Stimulated activated memory B cell treated with anti-CD40 and anti-IgM and Interleukin-4, amounts not matched to agents 10 μg/mL and 1 μg/mL and 100 μg/mL, for 72 hours (primary cell): ENCODE measurements at places on chromosomes 13 and 19.
A peak's percentile ranks its signal among the peaks of the same experiment; 100 is the strongest.

GRCh38 chr13:112012705-112013085, 54.3 kb upstream of the SOX1 start:
- no peaks in the 10 kb centered on the region for H3K4me1 ChIP-seq
- H3K4me3 ChIP-seq: no peak overlapping the region
- ATAC-seq: no peak
- H3K27me3 ChIP-seq: no peaks in the 10 kb centered on the region
- H3K36me3 ChIP-seq: no peaks in the 10 kb centered on the region

DNA sequence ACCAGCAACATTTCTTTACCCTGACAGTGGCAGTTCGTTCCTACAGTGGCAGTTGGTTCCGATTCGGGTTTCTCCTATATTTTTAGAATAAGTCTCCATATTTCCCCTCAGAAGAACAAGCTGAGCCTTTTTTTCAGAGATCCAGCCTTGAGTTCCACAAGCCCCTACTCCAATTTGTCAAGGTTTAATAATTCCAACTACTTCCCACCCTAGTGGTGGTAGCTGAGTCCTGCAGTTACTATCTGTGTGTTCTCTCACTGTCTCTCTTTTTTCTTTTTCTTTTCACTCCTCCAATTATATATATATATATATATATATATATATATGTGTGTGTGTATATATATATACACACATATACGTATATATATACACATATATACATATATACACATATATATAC, 1347.3 kb downstream of the PCDH9 start:
- H3K4me3 ChIP-seq: no peak overlapping the region
- no peaks in the 10 kb centered on the region for H3K4me1 ChIP-seq
- no peak overlapping the region for H3K27ac ChIP-seq
- ATAC-seq: no peak

DNA sequence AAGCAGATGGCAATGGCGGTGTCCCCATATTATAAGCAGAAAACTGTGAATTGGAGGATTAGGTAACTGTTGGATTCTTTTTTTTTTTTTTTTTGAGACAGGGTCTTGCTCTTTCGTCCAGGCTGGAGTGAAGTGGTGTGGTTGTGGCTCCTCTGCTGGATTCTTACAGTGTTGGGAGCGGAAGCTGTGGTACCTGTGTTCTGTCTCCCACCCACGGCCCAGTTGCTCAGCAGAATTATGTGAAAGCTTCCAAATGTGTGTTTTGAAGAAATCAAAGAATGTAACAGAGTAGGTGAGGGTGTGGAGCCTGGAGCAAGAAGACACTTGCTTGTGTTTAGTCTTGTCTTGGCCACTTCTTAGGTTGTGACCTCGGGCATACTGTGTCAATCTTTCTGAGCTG, 295.6 kb downstream of the SHISA2 start:
- H3K4me1 ChIP-seq: no peaks in the 10 kb centered on the region
- ATAC-seq: no peak
- H3K27ac ChIP-seq: no peak overlapping the region
- no peak overlapping the region for H3K4me3 ChIP-seq
- no peaks in the 10 kb centered on the region for H3K27me3 ChIP-seq

- no peaks in the 10 kb centered on the region for H3K4me1 ChIP-seq
- no peak for ATAC-seq
- H3K4me3 ChIP-seq: no peak overlapping the region
- H3K27me3 ChIP-seq: peaks cover 9% of the 10 kb centered on the region
- no peaks in the 10 kb centered on the region for H3K36me3 ChIP-seq
- H3K27ac ChIP-seq: no peak overlapping the region
Observed at GRCh38 chr13:31067416-31068118, 94.1 kb downstream of the HSPH1 start.

GRCh38 chr19:28027116-28027515, 1185.8 kb downstream of the UQCRFS1 start:
- no peaks in the 10 kb centered on the region for H3K4me1 ChIP-seq
- ATAC-seq: no peak
- no peaks in the 10 kb centered on the region for H3K27me3 ChIP-seq
- H3K4me3 ChIP-seq: no peak overlapping the region

- no peak for ATAC-seq
- peaks cover 19% of the 10 kb centered on the region for H3K4me1 ChIP-seq
- H3K36me3 ChIP-seq: no peaks in the 10 kb centered on the region
- no peaks in the 10 kb centered on the region for H3K27me3 ChIP-seq
- H3K27ac ChIP-seq: no peak overlapping the region
Observed at GRCh38 chr13:51500687-51501086, 47.9 kb upstream of the INTS6 start.

GRCh38 chr13:52043675-52044074, 19.2 kb downstream of the UTP14C start:
- no peak for ATAC-seq
- no peak overlapping the region for H3K4me3 ChIP-seq
- H3K27ac ChIP-seq: no peak overlapping the region
- H3K4me1 ChIP-seq: no peaks in the 10 kb centered on the region
- H3K27me3 ChIP-seq: no peaks in the 10 kb centered on the region

DNA sequence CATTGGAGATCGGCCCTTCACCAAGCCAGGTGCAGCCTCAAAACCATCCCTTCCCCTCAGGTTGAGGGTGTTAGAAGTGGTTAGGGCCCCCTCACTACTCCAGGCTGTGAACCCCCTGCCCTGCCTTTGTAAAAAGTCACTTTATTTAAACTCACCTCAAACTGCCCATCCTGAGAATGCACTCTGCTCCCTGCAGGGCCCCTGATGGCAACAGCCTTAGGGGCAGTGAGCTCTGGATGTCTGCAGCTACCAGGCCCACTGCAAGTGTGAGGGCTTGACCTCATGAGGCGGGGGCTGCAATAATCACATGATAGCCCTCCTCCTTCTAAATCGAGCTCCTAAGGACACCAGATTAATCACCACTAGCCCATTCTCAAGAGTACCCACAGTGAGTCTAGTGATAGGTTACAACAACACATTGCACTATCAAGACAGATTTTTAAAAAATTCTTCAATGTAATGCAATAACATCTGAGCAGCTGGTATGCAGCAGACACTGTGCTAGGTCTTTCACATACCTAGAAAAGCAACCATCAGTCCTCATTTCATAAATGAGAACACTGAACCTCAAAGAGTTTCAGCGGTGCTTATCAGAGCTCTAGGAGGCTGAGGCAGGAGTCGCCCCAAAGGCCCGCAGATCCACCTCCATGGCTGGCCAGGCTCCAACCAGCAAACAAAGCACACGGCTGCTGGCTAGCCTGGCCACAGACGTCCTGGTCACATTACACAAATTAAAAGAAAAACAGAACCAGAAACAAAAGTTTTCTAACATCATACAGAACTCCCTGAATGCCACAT, 26.0 kb downstream of the SLC7A1 start:
- no peaks in the 10 kb centered on the region for H3K27me3 ChIP-seq
- H3K4me3 ChIP-seq: no peak overlapping the region
- peaks cover 65% of the 10 kb centered on the region for H3K4me1 ChIP-seq
- peaks cover 7% of the 10 kb centered on the region for H3K36me3 ChIP-seq
- no peak overlapping the region for H3K27ac ChIP-seq

- ATAC-seq: peak; percentile 49
- no peaks in the 10 kb centered on the region for H3K27me3 ChIP-seq
- peaks cover 21% of the 10 kb centered on the region for H3K36me3 ChIP-seq
- H3K4me1 ChIP-seq: peaks cover 62% of the 10 kb centered on the region
- peak within 1 kb of the TSS; percentile 89 for H3K4me3 ChIP-seq
- peak within 1 kb of the TSS; percentile 95 for H3K27ac ChIP-seq
Observed at GRCh38 chr19:38264486-38265212, at the start of gene SPINT2. Gene SPINT2 (plus strand): TSS chr19:38264573. CDS start chr19:38264893, 320 bp downstream.

GRCh38 chr13:108527844-108528243, 101.6 kb upstream of the MYO16 start:
- no peaks in the 10 kb centered on the region for H3K36me3 ChIP-seq
- H3K27ac ChIP-seq: no peak overlapping the region
- no peak overlapping the region for H3K4me3 ChIP-seq
- H3K27me3 ChIP-seq: no peaks in the 10 kb centered on the region
- no peaks in the 10 kb centered on the region for H3K4me1 ChIP-seq

DNA sequence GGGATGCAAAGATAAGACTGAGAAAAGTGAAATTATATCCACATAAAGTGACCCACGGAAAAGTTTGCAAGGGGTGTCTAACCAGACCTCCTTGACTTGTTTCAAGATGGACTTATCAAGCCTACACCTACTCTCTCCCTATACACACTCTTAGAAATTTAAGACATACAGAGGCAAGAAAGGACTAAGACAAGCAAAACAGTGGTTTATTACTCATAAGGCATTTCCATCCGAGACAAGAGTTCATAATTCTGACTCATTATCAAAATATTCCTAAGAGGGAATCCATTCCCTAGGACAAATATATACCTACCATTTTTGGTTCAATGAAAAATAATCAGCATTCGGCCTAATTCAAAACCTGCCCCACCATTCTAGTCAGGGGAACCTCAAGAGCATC, 232.6 kb upstream of the GPC6 start:
- H3K4me1 ChIP-seq: no peaks in the 10 kb centered on the region
- H3K36me3 ChIP-seq: no peaks in the 10 kb centered on the region
- no peak for ATAC-seq
- H3K27ac ChIP-seq: no peak overlapping the region

DNA sequence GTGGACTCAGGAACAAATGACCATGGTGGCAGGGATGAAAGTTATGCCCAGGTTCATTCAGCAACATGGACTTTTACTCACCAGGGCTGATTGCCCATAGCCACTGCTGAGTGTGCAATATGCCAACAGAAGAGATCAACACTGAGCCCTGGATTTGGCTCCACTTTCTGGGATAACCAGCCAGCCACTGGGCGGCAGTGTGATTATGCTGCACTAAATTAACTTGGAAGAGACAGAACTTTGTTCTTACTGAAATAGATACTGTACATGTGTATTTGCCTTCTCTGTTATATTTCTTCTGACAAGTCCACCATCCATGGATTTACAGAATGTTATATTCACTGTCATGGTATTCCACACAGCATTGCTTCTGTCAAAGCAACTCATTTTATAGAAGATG, 257.4 kb downstream of the TDRD3 start:
- H3K27ac ChIP-seq: no peak overlapping the region
- ATAC-seq: no peak
- no peaks in the 10 kb centered on the region for H3K36me3 ChIP-seq
- no peak overlapping the region for H3K4me3 ChIP-seq

DNA sequence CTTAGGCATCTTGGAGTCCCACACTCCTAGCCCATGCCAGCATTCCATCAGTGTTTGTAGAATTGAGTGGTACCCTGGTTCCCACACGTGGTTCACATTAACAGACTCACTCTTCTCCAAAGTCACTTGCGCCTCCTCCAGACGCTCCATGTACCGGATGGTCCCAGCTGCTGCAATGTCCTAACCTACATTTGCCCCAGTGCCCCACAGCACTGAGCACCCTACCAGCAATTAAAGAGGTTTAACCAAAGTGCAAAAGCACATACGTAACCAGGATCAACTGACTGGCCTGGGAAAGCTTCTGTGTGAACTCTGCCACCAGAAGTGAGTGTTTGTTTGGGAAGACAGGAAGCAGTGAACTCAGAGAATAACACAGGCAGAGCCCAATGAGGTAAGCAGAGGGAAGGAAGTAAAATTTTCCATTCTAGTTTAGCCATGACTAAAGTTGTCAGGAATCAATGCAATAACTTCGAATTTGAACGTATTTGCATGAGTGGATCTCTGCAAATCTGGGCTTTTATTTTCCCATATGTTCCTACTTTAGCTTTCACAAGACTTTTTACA, 7.3 kb upstream of the MEDAG start:
- ATAC-seq: no peak
- H3K4me3 ChIP-seq: no peak overlapping the region
- H3K4me1 ChIP-seq: peaks cover 6% of the 10 kb centered on the region
- no peak overlapping the region for H3K27ac ChIP-seq

DNA sequence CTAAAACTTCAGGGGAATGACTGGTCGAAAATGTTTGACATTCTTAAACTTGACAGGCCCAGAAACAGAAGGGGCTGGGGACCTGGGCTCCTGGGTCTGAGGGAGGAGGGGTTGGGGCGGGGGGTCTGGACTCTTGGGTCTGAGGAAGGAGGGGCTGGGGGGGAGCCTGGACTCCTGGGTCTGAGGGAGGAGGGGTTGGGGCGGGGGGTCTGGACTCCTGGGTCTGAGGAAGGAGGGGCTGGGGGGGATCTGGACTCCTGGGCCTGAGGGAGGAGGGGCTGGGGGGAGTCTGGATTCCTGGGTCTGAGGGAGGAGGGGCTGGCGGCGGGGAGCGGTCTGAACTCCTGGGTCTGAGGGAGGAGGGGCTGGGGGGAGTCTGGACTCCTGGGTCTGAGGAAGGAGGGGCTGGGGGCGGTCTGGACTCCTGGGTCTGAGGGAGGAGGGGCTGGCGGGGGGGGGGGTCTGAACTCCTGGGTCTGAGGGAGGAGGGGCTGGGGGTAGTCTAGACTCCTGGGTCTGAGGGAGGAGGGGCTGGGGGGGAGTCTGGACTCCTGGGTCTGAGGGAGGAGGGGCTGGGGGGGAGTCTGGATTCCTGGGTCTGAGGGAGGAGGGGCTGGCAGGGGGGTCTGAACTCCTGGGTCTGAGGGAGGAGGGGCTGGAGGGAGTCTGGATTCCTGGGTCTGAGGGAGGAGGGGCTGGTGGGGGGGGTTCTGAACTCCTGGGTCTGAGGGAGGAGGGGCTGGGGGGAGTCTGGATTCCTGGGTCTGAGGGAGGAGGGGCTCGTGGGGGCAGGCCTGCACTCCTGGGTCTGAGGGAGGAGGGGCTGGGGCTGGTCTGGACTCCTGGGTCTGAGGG, 5.5 kb upstream of the KLK6 start:
- no peak overlapping the region for H3K4me3 ChIP-seq
- peaks cover 70% of the 10 kb centered on the region for H3K27me3 ChIP-seq
- no peaks in the 10 kb centered on the region for H3K4me1 ChIP-seq
- H3K36me3 ChIP-seq: no peaks in the 10 kb centered on the region
- no peak overlapping the region for H3K27ac ChIP-seq
- ATAC-seq: no peak

- no peak overlapping the region for H3K4me3 ChIP-seq
- no peaks in the 10 kb centered on the region for H3K27me3 ChIP-seq
- no peak for ATAC-seq
- no peaks in the 10 kb centered on the region for H3K36me3 ChIP-seq
- H3K27ac ChIP-seq: no peak overlapping the region
Observed at GRCh38 chr19:20969498-20969897, 46.4 kb downstream of the ZNF85 start.

- ATAC-seq: no peak
- H3K36me3 ChIP-seq: no peaks in the 10 kb centered on the region
- H3K4me3 ChIP-seq: no peak overlapping the region
- peaks cover 47% of the 10 kb centered on the region for H3K4me1 ChIP-seq
- peak overlapping the region; percentile 31 for H3K27ac ChIP-seq
Observed at GRCh38 chr13:50353651-50354415, 338.6 kb downstream of the KCNRG start.
